ENCODE measurements at places on chromosomes 12 and 14.

DNA sequence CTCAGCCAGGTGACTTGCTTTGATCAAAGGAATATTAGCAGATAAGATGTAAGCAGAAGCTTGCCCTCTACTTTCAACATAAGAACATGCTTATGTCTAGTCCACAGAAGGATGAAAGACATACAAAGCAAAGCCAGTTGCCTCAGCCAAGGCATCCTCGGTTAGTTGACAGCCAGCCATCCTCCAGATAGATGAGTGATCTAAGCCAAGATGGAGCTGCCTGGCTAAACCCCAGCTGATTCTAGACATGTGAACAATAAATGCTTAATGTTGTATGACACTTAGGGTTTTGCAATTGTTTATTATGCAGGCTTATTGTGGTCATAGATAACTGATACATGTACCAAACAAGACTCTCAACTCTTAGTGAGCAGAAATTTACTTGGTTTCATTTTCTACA, 157.6 kb upstream of the TMTC2 start:
- DNase-seq, result no peak

- no peak for DNase-seq
Measured at GRCh38 chr12:64649487-64649886, 39.2 kb downstream of the RASSF3 start.

DNA sequence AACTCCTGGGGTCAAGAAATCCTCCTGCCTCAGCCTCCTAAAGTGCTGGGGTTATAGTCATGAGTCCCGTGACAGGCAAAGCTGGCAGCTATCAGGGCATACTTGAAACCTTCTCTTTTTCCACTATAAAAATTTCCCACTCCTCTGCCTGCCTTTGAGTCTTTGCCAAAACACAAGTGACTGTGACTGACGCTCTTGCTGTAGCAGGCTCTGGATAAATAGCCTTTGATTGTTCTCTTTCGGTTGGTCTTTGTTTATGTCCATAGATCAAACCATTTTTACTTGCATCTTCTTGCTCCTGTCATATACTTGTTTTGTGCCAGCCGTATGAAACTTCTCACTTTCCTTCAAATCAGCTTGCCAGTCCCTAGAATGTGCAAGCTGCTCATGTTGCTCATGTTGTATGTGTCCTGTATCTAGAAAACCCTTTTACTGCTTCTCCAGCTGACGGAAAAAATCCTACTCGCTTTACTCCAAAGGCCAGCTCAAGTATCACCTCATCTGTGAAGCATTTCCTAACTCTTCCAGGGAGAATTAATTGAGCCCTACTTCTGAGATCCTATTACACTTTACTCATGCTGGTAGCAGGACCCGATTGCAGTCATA, 73.1 kb downstream of the RESF1 start:
- no peak for DNase-seq

GRCh38 chr12:57058454-57058853, 8.5 kb upstream of the MYO1A start:
- no peak for DNase-seq

- DNase-seq, result no peak
Measured at GRCh38 chr12:117063162-117063911, 35.9 kb downstream of the TESC start.

- DNase-seq, result no peak
Measured at GRCh38 chr14:104518659-104519350, 60.8 kb upstream of the C14orf180 start.
